ENCODE measurements at places on chromosomes 3 and 15. TPM values are rescaled to one million over a fixed set of nuclear protein-coding genes. Genes with fewer than 3 reads are reported as not detected.

Gene MESP1
- 0.50 TPM for total RNA-seq

Gene ANKRD63
- total RNA-seq: not detected

Gene RAD18
- 6.5 TPM for total RNA-seq

Gene CHRM5
- total RNA-seq: under 0.01 TPM

Gene CLDN18
- total RNA-seq: under 0.01 TPM

Gene TRPM1
- total RNA-seq: not detected

Gene TIGIT
- not detected for total RNA-seq

Gene SUCNR1
- total RNA-seq: not detected

Gene OR5K2
- total RNA-seq: not detected

Gene MESP2
- total RNA-seq: 0.58 TPM

Gene RTP1
- not detected for total RNA-seq

Gene PDZRN3
- total RNA-seq: 51.2 TPM

Gene HESX1
- total RNA-seq: 1.2 TPM
